ENCODE measurements at places on chromosomes 5 and 9.
A peak's percentile ranks its signal among the peaks of the same experiment; 100 is the strongest.

DNA sequence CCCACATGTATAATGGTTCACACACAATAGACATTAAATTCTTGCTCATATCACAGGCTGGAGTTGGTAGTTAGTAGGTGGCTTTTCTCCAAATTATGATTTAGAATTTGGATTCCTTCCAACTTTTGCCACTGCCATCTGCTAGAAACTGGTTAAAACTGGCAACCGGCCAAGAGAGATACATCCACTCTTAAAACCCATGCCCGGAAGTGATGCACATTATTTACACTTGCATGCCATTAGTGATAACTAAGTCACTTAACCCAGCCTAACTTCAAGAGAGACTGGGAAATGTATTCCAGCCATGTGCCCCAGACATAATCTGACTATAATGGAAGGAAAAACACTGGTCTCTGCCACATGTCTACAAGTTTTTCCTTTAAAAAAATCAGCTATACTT, 395.7 kb upstream of the SEMA6A start:
- DNase-seq, result no peak

DNA sequence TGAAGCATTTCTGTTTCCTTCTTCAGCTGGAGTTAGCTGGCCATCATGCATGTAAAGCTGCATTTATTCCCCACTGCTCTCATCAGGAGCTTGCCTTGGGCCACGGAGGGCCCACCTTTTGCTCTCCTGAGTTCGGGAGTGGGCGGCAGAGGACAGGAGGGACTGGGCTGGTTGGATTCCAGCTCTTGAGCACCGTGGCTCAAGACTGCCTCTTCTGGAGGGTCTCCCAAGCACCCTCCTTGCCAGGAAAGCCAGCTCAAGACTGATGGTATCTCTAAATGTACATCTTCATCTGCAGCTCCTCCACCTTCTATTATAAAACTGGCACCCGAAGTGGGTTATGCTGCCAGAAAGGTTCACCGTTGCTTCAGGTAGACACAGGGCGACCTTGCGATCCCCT, 399.6 kb upstream of the IRX1 start:
- DNase-seq, result no peak

DNA sequence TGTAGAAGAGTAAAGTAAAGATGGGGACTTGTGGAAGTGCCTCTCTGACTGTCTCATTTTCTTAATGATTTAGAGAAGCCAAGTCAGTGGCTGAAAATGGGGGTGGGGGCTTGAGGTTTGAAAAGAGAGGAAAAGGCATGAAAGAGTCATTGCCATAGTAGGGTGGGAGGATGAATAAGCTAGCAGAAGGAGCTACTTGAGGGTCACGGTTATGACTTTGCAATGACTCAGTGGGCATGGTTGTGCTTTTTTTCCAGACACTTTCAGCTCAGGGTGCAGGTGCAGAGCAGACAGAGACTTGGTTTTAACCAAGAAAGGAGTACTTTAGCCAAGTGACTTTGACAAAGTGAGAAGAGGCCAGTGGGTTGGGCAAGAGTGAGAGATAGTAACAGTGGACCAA, 117.8 kb downstream of the PTTG1 start:
- no peak for DNase-seq

DNA sequence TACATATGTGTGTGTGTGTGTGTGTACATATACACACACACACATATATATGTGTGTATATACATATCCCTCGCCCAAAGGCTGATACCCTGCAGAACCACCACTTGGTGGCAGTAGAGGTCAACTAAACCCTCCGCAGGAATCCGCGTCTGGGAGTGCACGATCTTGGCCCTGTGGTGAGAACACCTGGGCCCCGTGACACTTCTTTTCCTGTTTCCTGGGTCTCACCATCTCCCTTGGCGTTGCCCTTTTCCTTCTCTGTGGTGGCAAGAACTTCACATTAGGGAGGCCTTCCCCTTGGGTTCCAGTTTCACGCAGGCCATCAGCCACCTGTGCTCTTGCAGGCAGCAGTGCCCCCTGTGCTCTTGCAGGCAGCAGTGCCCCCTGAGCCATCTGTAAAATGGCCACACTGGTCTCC, 8.2 kb downstream of the IL9 start:
- DNase-seq, result peak; percentile 21

- DNase-seq, result no peak
Measured at GRCh38 chr5:148224117-148224742, 14.1 kb upstream of the MARCOL start.
